ENCODE measurements at places on chromosomes 2 and 18. TPM values are rescaled to one million over a fixed set of nuclear protein-coding genes. Genes with fewer than 3 reads are reported as not detected.

Gene MYO1B
- 39.2 TPM for total RNA-seq

DNA sequence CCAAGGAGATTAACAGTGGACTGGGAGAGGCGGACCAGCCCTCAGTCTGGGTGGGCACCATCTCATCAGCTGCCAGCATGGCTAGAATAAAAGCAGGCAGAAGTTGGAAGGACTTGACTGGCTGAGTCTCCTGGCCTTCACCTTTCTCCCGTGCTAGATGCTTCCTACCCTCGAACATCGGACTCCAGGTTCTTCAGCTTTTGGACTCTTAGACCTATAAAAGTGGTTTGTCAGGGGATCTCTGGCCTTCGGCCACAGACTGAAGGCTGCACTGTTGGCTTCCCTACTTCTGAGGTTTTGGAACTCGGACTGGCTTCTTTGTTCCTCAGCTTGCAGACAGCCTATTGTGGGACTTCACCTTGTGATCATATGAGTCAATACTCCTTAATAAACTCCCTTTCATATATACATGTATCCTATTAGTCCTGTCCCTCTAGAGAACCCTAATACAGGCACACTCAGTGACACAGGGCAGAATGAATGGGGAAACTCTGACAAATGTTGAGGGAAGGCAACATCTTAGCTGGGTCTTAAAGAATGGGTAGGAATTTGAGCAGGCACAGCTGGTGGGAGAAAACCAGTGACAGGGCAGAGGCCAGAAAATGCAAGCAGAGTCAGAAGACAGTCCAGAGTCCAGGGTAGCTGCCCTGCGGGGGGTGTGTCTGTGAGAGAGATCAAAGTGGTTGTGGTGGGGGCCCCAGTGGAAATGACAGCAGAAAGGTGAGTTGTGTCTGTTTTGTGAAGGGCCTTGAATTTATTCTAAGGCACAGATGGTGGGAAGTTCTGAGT, 108.1 kb upstream of the CD302 start:
- no peak overlapping the region for H3K4me3 ChIP-seq
- H3K36me3 ChIP-seq: peaks cover 24% of the 10 kb centered on the region
- no peak for DNase-seq
- no peaks in the 10 kb centered on the region for H3K27me3 ChIP-seq
- no peak overlapping the region for H3K27ac ChIP-seq
- H3K4me1 ChIP-seq: peaks cover 50% of the 10 kb centered on the region

DNA sequence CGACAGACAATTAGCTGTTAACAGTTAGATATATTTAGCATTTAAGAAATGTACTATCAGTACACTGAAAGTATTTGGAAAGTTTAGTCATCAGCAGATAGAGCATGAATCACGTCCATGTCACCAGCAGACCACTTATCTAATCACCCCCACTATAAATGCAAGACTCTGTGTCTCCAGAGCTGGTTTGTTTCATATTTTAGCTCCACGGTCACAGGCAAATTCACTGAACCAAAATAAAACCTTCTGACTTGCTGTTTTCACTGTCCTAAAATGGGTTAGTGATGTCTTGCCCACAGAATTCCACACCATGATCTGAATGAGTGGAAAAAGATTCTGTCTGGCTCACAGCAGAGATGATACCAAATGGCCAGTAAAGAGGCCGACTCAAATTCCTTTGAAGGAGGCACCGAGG, 64.9 kb downstream of the CDH2 start:
- no peaks in the 10 kb centered on the region for H3K36me3 ChIP-seq
- DNase-seq: no peak
- no peaks in the 10 kb centered on the region for H3K4me1 ChIP-seq
- H3K27ac ChIP-seq: no peak overlapping the region
- no peak overlapping the region for H3K4me3 ChIP-seq

- DNase-seq: no peak
- H3K27ac ChIP-seq: no peak overlapping the region
- no peaks in the 10 kb centered on the region for H3K27me3 ChIP-seq
- no peaks in the 10 kb centered on the region for H3K4me1 ChIP-seq
Measured at GRCh38 chr18:72119082-72119481, 425.1 kb downstream of the CBLN2 start.

DNA sequence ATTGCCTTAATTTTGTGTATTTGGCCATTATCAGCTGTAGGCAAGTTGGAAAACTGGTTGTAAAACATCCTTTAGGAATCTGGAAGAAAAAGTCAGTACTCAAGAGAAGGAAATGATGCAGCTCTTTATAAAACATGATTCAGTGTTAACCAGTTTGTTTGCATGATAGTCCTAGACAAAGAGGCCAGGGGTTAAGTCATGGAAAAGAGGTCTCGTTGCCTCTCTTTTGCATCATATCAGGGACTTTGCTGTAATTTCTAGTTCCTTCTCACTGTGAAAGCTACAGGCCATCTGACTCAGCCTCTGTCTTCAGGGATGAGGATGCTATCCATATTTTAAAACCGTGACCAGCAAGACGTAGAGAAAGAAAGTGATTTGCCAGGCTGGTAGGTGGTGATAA, 38.0 kb downstream of the NPAS2 start:
- DNase-seq: no peak
- H3K4me1 ChIP-seq: peaks cover 6% of the 10 kb centered on the region
- no peak overlapping the region for H3K4me3 ChIP-seq
- H3K27me3 ChIP-seq: no peaks in the 10 kb centered on the region
- H3K36me3 ChIP-seq: no peaks in the 10 kb centered on the region

DNA sequence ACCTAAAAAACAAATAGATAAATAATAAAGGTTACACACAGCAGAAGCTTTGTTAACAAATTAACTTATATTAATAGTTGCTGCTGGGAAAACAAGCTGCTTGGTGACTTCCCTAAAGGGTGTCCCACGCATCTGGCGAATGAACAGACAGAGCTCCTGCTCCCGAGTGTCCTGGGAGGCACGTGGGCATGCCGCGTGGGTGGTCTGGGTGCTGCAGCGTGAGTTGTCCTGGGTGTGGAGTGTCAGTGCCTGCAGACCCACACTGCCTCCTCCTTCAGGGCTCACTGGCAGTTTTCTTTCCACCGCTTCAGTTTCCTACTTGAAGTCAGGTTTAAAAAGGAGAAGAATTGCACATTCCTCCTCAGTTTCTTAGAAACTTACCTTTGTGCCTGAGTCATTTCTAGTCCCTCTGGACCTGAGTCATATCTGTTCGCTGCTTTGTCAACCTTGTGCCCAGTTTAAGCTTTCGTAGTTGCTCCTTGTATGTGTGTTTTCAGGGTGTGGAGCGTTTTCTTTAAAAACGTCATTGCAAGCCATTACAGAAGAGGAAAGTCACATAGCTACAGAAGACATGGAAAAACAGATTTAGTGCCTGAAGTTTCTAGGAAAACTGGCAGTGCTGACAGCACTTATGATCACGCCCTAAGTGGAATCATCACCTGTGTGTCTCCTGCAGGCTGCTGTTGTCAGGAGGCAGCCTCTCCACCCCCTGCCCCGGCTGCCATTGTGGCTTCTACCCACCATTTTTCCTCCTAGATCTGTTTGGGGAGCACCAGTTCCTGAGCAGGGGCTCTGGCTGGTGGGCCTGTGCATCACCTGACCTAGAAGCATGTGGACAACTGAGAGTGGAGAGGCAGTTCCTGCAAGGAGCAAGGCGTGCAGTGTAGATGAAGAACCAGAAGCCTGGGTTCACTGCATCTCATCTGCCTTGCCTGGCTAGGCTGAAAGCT, 24.5 kb downstream of the IMPA2 start:
- no peak overlapping the region for H3K27ac ChIP-seq
- no peak overlapping the region for H3K4me3 ChIP-seq
- H3K27me3 ChIP-seq: no peaks in the 10 kb centered on the region
- H3K36me3 ChIP-seq: peaks cover 3% of the 10 kb centered on the region
- no peak for DNase-seq
- H3K4me1 ChIP-seq: no peaks in the 10 kb centered on the region

DNA sequence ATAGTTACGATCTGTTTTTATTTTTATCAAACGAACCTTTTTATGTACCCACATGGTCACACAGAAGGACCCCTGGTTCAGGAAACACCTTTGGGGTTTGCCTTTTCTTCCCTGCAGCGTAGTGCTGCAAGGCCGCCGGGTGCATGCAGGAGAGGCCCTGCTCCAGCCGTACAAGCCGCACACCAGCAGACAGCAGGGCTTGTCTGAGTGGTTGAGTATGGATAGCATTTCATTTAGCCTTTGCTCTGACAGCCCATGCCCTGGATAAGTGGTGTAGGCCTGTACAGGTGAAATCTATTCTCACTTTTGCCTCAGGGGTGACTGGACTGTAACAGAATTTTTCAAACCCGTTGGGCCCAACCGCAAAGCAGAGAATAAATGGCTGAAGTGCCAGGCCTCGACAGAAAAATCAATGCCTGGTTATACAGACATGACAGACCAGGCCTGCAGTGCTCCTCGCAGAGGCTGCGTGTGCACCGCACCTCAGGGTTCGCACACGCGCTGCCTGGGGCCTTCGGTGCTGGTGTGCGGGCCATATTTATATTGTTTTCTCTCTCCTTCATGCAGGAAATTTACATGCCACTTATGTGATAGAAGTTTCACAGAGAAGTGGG, 279.1 kb downstream of the ZNF407 start:
- peaks cover 11% of the 10 kb centered on the region for H3K36me3 ChIP-seq
- H3K27ac ChIP-seq: no peak overlapping the region
- DNase-seq: no peak
- no peaks in the 10 kb centered on the region for H3K27me3 ChIP-seq
- H3K4me1 ChIP-seq: no peaks in the 10 kb centered on the region
- H3K4me3 ChIP-seq: no peak overlapping the region

DNA sequence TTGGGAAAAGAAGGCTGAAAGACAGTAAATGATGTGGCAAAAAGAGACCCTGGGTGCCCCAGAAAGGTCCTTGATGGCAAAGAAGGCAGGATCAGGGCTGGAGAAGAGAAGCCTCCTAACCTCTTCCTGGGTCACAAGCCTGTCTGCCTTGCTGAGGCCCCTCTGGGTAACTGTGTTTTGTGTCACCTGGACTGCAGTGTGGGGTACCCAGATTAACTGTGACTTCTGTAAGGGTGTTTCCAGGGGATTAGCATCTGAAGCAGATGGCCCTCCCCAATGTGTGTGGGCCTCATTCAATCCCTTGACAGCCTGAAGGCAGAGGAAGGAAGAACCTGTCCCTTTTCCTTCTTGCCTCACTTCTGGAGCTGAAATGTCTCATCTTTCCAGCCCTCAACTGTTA, 35.6 kb upstream of the APCDD1 start:
- H3K4me1 ChIP-seq: no peaks in the 10 kb centered on the region
- no peaks in the 10 kb centered on the region for H3K36me3 ChIP-seq
- H3K27ac ChIP-seq: no peak overlapping the region
- DNase-seq: no peak
- H3K4me3 ChIP-seq: no peak overlapping the region

DNA sequence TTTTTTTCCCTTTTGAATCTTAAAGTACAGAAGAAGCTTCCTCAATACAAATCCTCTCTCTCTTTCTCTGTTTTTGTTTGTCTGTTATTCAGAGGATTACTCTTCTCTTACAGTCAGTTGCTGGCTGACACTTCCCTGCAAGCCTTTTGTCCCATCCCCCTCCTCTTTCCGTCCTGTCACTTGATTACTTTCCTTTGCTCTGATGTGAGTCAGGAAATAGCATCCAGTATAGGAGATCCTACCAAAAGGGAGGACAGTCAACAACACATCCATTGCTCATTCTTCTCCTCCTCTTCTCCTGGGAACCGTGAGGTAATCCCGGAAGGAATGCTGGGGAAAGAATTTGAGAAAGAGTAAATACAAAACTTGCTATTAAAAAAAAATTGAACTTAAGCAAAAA, 79.3 kb upstream of the SCN7A start:
- H3K27ac ChIP-seq: no peak overlapping the region
- no peaks in the 10 kb centered on the region for H3K27me3 ChIP-seq
- no peaks in the 10 kb centered on the region for H3K4me1 ChIP-seq
- no peaks in the 10 kb centered on the region for H3K36me3 ChIP-seq

Gene UGT1A8
- not detected for total RNA-seq

GRCh38 chr2:170121689-170122088, 56.3 kb upstream of the MYO3B start:
- no peak for DNase-seq
- no peaks in the 10 kb centered on the region for H3K36me3 ChIP-seq
- H3K27ac ChIP-seq: no peak overlapping the region

Gene RNU2-63P
- total RNA-seq: 12.6 TPM

GRCh38 chr18:48667276-48668254, 128.7 kb downstream of the CTIF start:
- no peak for DNase-seq
- no peak overlapping the region for H3K27ac ChIP-seq
- no peak overlapping the region for H3K4me3 ChIP-seq
- no peaks in the 10 kb centered on the region for H3K4me1 ChIP-seq
- peaks cover 1% of the 10 kb centered on the region for H3K36me3 ChIP-seq

DNA sequence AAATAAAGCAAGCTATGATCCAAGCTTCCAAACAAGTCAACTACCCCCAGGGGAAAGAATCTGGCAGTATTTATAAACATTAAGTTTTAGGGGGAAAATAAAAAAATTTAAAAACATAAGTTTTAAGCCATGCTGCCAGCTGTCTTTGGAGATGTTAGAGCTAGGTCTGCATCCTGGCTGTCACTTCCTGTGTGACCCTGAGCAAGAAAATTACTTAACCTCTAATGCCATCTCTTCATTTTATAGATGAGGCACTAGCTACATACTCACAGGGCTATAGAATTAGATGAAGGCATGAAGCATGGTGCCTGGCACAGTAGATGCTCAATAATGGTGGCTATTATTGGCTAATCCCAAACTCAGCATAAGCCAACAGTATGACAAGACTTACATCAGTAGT, 28.1 kb downstream of the STARD7 start:
- DNase-seq: no peak
- peaks cover 4% of the 10 kb centered on the region for H3K4me1 ChIP-seq
- H3K27me3 ChIP-seq: no peaks in the 10 kb centered on the region
- no peak overlapping the region for H3K4me3 ChIP-seq
- H3K36me3 ChIP-seq: peaks cover 8% of the 10 kb centered on the region
- no peak overlapping the region for H3K27ac ChIP-seq

DNA sequence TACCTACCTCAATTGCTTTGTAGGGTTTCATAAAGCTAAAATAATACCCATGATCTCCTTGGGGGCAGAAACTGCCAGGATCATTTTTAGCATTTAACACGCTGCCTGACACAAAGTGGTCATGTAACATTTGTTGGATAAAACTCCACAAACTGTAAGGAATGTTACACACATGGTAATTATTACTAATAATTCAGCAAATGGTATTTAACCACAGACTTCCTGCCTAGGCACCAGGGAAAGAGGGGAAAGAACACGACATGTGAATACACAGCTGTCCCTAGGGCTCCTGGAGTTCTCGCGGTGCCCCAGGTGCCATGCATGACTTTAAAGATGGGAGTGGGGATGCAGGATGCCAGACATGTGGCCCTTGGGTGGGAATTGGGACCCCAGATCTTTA, 43.5 kb downstream of the ASAP2 start:
- peaks cover 4% of the 10 kb centered on the region for H3K27me3 ChIP-seq
- no peaks in the 10 kb centered on the region for H3K36me3 ChIP-seq
- DNase-seq: no peak
- H3K27ac ChIP-seq: no peak overlapping the region
- no peaks in the 10 kb centered on the region for H3K4me1 ChIP-seq

GRCh38 chr2:234694244-234695013, 197.5 kb upstream of the ARL4C start:
- H3K4me3 ChIP-seq: no peak overlapping the region
- no peak overlapping the region for H3K27ac ChIP-seq
- no peak for DNase-seq
- peaks cover 9% of the 10 kb centered on the region for H3K27me3 ChIP-seq
- H3K4me1 ChIP-seq: no peaks in the 10 kb centered on the region
- H3K36me3 ChIP-seq: peaks cover 2% of the 10 kb centered on the region
